SIG-M5 (cell line): ENCODE measurements at places on chromosomes 1 and 21.

- DNase-seq = no peak
Measured at GRCh38 chr1:209746451-209747165, 9.2 kb upstream of the TRAF3IP3 start.

- no peak for DNase-seq
Measured at GRCh38 chr1:245440922-245441321, 286.1 kb downstream of the KIF26B start.

GRCh38 chr1:23980728-23981070 lies 572 bp upstream of the SRSF10 start:
- DNase-seq = no peak

DNA sequence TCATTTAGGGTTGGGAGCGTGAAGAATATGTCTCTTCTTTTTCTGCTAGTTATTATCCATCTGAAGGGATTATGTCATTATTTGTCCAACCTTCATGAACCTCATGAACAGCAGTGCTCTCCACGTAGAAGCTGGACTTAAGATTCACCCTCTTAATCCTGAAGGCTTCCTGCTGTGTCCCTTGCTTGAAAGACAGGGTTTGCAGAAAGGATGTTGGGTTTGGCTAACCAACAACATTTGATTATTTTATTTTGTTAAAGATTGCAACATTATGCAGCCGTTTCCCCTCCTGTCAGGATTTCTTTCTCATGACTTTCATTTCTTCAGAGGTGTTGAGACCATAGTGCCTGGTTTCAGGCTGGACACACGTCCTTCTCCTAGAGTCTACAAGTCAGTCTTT lies 75.2 kb downstream of the NGF start:
- DNase-seq = no peak

GRCh38 chr1:22350924-22351767 lies 100.5 kb upstream of the ZBTB40 start:
- no peak for DNase-seq

DNA sequence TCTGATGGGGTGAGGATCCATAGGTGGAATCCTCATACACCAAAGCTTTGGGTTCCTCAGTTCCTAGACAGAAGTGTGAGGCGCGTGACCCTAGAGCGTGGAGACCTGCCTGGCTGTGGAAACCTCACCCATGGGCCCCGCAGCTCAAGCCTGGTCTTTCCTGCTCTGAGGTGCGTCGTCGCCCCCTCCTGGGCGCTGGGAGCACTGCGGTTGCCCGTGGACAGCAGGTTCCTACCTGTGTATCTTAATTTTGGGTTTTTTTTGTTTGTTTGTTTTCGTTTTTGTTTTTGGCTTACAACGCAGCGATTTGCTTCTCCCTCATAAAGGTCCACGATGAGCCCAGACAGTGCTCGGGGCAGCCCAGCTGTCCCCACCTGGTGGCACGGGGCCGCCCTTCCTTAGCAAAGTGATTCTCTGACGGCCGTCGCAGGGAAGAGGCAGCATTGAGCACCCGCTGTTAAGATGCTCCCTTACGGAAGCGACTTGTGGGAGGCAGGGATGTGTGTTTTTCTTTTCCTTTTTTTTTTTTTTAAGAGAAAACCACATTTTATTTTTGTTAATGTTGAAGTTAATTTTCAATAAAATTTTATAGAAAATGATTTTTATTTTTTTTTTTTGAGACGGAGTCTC lies 36.5 kb upstream of the TRAPPC10 start:
- no peak for DNase-seq

DNA sequence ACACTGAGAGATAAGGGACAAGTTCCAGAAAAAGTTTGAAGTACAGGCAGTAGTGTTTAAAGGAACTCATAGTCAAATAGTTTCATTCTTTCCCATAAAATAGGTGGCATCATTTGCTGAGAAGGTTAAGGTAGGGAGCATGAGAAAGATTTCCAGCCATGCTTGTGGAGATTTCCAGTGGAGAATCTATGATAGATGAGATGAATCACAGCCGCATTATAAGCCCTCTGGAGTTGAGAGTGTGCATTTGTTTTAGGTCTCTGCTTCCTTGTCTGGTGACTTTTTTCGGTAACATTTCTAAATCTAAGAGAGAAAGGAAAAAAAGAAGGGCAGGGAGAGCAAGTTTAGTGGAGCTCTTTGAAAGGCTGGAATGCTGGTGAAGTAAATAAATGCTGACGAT lies 108.7 kb downstream of the DISP1 start:
- DNase-seq = no peak

- DNase-seq = no peak
Measured at GRCh38 chr1:235259133-235259778, 68.7 kb downstream of the ARID4B start.

GRCh38 chr1:43753422-43753821 lies 46.1 kb downstream of the ST3GAL3 start:
- DNase-seq = no peak

DNA sequence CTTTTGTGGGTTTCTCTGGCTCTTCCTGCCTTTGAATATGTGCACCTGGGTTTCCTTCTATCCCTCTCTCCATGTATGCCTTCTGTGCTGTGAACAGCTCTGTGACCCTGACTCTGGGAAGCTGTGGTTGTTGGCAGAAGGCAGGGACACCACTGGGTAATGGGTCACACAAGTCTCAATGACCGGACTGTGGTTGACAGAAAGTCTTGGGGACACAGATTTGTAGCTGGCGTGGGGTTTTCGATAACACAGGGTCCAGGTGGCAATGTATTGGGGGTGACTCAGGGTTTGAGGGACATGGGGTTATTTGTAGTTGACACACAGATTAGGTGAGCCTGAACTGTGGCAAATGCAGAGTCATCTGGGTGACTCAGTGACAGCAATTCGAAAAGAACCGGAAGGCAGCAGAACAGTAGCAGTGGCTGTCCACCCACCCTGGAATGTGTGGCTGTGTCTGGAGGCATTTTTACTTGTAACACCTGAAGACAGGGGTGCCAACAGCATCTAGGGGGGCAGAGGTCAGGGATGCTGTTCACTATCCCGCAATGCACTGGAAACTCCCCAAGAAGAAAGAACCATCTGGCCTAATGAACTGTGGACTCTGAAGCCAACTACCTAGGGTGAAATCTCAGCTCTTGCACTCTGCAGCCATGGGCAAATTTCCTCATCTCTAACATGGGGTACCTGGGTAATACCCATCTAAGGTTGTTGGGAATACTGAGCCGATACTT lies 13.0 kb upstream of the SLC6A9 start:
- DNase-seq = no peak

DNA sequence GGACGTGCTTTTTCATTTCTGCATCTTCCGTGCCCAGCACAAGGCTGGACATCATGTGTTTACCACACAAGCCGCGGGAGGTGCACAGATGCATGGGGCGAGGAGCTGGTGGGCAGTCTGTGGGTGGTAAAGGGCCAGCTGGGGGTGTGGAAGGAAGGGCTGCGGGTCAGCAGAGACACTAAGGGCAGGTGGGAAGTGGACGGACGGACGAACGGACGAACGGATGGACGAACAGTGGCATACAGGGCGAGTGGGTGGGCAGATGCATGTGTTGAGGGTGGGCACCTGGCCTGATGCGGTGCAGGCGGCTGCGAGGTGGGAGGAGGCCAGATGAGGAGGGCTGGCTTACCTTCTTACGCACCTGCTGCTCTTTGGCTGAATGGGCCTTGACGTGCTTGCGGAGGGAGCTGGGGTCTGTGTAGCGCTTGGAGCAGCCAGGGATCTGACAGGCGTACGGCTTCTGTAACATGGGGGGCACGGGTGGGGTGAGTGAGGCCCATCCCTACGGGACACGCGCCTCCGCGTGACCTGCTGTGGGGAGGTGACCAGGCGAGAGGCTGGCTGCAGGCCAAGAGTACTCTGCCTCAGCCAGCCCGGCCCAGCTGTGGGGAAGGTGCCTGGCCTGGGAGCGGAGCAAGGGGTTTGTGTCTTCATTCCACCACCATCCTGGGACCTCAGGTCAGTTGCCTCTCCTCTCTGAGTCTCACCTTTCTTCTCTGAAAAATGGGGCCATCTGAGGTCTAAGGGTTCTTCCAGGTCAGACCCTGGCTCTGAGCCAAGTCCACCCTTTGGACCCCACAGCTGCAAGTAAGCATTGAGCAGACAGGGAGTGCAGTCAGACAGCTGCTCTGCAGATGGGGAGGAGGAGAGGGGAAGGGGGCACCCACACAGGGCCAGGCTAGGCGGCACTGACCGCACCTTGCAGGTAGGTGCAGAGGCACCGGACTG lies 65.5 kb downstream of the DMRTB1 start:
- DNase-seq = no peak

GRCh38 chr1:67761091-67761490 lies 72.2 kb downstream of the GNG12 start:
- DNase-seq = no peak

GRCh38 chr1:95257758-95258157 lies 23.7 kb downstream of the RWDD3 start:
- no peak for DNase-seq

GRCh38 chr1:29708796-29709703 lies 472.7 kb downstream of the PTPRU start:
- DNase-seq = no peak

DNA sequence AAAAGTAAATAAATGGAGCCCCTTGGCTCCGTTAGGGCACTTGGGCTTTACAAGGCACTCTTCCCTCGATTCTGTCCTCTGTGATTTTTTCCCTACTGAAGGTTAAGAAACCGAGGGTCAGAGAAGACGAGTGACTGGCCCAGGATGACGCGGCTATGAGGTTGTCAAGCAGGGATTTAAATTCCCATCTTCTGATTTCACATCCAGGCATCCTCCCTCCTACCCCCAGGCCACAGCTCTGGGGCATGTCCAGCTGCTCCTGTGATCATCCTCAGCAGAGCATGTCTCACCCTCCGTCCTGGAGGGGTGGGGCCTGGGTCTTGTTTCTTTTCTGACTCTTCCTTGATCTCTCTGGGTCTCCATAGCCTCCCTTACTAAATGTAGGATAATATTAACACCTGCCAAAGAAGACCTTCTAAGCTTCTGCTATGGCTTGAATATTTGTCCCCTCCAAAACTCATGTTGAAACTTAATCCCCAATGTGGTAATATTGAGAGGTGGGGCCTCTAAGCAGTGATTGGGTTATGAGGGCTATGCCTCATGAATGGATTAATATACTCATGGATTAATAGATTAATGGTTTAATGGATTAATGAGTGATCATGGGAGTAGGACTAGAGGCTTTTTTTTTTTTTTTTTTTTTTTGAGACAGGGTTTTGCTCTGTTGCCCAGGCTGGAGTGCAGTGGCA lies 4.6 kb downstream of the CRYBG2 start:
- DNase-seq = no peak

DNA sequence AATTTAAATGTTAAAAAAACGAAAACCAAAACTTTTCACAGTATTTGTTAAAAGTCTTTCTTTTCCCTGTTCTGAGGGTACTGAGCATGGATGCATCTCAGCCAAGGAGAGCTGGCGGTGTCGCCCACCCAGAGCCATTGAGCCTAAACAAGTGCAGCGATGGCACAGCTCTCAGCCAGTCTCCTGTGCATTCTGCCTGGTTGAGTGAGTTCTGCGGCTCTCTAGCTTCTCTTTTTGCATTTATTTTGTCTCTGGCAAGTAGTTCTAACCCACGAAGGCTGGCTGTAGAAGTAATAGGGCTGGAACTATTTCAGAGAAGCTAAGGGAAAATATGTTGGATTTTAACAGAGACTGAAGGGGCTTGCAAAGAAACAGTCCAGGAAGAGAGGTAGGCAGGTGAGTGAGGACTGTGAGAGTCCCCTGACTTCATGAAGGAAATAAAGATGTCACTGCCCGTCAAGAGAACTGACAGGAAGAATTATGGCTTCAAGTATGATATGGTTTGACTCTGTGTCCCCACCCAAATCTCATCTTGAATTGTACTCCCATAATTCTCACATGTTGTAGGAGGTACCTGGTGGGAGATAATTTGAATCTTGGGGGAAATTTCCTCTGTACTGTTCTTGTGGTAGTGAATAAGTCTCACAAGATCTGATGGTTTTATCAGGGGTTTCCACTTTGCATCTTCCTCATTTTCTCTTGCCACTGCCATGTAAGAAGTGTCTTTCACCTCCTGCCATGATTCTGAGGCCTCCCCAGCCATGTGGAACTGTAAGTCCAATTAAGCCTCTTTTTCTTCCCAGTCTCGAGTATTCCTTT lies 35.7 kb upstream of the LIN9 start:
- no peak for DNase-seq

DNA sequence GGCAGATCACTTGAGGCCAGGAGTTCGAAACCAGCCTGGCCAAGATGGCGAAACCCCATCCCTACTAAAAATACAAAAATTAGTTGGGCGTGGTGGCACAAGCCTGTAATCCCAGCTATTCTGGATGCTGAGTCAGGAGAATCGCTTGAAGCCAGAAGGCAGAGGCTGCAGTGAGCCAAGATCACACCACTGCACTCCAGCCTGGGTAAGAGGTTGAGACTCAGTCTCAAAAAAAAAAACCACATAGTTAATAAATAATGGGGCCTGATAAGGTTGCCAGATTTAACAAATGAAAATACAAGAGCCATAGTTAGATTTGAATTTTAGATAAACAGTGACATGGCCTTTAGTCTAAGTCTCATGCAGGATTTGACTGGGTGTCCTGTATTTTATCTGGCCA lies 175.7 kb downstream of the ZZZ3 start:
- no peak for DNase-seq

- no peak for DNase-seq
Measured at GRCh38 chr1:101905283-101905835, 91.4 kb downstream of the OLFM3 start.

- no peak for DNase-seq
Measured at GRCh38 chr1:202835548-202836072, 24.9 kb downstream of the PCAT6 start.

DNA sequence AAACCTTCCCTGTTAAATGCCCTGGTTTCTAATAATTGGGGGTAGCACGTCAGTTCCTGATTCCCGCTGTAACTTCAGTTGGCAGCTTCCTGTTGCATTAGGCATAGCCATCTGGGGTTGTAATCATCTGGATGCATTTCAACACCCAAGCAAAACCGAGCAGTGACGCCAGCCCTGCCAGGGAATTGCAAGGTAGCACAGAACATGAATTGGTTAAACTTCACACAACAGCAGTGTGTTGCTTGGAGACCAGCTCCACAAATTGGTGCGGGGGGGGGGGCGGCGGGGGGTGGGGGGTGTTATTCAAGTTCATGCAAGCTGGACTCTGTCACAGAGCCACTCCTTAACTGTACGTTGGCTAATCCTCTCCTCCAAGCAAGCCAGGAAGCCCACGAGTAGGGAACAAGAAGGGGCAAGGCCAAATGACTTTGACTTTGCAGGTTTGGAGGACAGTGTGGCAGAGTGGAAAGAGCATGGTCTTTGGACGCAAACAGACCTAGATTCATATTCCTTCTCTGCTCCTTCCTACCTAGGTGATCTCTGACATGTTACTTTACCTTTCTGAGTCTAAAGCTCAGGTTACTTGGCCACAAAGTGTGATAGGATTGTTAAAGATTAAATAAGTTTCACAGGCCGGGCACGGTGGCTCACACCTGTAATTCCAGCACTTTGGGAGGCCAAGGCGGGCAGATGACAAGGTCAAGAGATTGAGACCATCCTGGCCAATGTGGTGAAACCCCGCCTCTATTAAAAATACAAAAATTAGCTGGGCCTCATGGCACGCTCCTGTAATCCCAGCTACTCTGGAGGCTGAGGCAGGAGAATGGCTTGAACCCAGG lies 4.7 kb downstream of the LAX1 start:
- DNase-seq = peak; percentile 95
